ENCODE measurements at places on chromosomes 16 and 17.

DNA sequence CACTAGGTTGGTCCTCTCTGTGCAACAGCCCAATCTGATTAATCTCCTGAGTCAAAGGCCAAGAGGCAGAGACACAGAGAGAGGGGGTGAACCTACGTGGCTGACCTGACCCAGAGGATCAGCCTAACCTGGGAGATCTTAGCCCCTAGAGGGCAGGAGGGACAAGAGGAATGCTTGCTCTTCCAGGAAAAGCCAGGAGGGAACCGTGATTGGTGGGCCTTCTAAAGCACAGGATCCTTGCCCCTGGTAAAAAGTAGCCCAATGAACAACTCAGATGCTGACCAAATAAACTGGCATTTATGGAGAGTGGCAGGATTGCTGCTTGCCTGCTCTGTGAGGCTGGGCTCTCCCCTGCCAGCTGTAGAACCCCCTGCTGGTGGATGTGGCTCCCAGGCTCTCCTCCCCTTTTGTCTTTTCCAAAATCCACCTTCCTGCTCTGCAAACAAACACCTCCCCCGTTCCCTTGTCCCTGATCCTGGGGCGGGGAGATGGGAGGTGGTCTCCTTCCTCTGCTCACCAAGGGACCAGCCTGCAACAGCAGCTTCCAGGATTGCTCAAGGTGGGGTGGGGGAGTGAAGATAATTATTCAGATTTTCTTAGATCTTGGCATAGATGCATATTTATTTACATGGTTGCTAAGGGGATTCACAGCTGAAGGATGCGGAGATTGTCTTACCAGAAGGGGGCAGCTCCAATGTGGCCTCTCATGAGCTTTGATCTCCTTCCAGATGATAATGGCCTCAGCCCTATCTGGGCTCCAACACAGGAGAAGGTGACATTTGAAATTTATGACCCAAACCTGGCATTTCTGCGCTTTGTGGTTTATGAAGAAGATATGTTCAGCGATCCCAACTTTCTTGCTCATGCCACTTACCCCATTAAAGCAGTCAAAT, 71.9 kb downstream of the SDR42E1 start:
- DNase-seq = no peak

DNA sequence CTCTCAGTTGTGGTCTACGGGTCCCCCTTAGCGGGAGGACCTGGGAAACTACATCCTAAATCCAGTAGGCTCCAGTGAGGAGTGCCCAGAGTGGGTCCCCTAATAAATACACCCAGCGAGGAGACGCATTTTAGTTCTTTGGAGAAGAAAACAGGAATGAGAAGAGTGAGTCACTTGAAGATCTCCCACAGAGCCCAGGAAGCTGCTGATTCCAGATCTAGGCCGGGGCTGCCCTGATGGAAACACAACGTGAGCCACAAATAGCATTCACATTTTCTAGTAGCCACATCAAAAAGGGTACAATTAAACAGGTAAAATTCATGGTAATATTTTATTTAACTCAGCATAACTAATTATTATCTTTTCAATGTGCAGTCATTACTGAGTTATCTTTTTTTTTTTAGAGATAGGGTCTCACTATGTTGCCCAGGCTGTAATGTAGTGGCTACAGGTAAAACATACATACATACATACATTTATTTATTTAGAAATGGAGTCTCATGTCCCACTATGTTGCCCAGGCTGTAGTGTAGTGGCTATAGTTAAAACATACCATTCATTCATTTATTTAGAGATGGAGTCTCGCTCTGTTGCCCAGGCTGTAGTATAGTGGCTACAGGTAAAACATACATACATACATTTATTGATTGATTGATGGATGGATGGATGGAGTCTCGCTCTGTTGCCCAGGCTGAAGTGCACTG, 21.5 kb downstream of the FBXO31 start:
- DNase-seq = no peak

GRCh38 chr17:73719588-73720071, 75.4 kb upstream of the SDK2 start:
- DNase-seq = no peak

DNA sequence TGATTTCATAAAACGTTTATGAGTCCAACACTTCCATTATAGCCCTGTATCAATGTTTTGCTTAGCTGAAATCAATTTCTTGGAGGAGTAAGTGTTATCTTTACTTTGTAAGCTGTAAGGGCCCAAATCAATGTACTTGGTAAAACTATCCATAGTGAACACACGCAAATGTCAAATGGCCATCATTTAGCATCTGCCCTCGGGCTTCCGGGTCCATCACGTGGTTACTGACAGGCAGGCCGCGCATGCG, 687 bp upstream of the NARF start:
- DNase-seq = peak; percentile 18

- no peak for DNase-seq
These were observed 14.2 kb downstream of the USP10 start for GRCh38 chr16:84714028-84714427.

DNA sequence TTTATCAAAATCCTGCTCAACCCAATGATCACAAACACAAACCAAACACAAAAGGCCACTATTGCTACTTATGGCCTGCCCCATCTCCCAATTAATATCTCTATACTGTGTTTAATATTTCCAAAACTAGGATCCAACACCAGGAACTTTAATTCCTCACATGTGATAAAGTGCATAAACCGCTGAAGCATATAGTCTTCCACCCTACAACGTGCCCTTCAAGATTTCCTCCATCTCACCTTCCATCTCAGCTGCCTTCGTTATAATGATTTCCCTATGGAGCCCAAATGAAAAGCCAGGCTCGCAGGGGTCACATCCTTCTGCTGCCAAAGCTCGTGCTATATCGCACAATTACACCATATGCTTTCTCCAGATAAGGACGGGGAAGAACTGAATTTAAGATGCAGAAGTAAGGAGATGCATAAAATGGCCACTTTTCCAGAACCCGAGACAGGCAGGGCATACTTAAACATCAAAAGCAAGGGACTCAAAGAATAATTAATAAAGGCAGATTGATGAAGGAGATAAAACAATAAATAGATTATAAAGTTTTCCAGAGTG, 1.8 kb downstream of the MYH10 start:
- no peak for DNase-seq

DNA sequence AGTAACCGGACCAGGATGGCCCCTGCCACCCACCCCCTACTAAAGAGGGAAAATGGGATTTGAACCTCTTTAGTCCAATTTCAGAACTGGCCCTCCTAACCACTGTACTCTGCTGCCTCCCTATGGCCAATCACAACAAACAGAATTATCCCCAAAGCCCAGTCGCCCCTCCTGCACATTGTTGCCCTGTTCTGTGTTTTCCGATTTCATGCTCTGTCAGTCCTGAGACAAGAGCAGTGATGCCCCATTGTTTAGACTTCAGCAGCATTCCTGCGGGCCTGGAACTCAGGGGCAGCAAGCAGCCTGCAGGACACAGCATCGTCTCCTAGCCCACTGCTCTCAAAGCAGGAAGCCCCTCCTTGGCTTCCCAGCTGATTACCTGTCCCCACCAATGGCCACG, 20.5 kb upstream of the KLHL11 start:
- DNase-seq = no peak

- DNase-seq = no peak
These were observed 35.9 kb downstream of the TMEM132E start for GRCh38 chr17:34615326-34615725.

DNA sequence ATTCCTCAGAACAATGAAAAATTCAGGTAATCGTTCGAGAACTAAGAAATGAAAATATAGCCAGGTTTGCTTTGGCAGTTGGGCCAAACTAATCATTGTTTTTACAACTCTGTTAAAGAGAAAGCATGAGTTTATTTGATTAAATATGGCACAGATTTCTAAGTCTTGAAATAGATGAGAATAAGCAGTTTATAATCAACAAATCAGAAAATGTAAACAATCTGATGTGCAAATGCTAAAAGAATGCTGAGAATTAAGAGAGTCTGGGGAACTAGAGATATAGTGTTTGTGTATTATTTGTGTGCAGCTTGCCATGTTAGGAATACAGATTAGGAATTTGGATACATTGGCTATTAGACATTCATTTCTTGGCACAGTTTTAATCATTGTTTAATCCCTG, 212.5 kb downstream of the TANC2 start:
- no peak for DNase-seq

- DNase-seq = no peak
These were observed 171.0 kb downstream of the IRX3 start for GRCh38 chr16:54115558-54115957.

DNA sequence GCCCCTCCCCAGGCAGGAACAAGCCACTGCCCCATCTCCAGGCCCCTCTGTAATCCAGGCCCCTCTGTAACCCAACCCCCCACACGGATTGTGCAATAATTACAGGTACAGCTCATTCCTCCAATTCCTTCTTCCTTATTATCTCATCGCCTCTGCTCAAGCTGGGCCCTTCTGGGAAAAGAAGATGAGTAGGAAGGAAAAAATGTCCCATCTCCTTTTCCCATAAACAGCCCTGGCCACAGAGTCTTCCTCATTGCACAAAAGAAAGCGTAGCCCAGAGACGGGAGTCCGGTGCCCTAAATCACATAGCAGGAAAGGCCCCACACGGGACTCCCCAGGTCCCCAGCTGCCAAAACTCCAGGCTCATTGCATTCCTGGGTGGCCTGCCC, 3.6 kb upstream of the LITAFD start:
- no peak for DNase-seq

DNA sequence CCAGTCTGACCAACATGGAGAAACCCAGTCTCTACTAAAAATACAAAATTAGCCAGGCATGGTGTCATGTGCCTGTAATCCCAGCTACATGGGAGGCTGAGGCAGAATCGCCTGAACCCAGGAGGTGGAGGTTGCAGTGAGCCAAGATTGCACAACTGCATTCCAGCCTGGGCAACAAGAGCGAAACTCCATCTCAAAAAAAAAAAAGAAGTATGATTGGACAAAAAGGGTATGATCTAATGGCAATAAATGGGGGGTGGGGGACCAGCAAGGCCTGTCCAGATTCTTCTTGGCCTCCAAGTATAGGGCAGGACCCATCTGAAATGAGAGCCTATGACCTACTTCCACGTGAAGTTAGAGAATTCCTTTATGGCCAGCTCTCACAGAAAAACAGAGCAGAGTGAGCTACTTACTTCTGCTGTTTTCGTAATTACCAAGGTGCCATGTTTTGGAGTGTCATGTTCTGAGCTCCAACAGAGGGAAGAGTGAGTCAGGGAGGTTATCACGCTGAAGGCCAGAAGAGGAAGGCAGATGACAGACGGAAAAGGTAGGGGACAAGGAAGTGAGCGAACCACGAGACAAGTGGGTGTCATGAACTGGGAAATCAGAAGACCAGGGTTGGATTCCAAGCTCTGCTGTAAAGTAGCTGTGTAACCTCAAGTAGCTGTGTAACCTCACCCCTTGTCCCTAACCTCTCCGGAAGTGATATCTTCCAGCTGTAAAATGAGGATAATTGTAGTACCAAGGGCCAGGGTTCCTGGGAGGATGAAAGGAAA, 3.6 kb upstream of the ZMYND15 start:
- DNase-seq = no peak

- DNase-seq = no peak
These were observed 1.5 kb upstream of the NPTX1 start for GRCh38 chr17:80477647-80478478.

DNA sequence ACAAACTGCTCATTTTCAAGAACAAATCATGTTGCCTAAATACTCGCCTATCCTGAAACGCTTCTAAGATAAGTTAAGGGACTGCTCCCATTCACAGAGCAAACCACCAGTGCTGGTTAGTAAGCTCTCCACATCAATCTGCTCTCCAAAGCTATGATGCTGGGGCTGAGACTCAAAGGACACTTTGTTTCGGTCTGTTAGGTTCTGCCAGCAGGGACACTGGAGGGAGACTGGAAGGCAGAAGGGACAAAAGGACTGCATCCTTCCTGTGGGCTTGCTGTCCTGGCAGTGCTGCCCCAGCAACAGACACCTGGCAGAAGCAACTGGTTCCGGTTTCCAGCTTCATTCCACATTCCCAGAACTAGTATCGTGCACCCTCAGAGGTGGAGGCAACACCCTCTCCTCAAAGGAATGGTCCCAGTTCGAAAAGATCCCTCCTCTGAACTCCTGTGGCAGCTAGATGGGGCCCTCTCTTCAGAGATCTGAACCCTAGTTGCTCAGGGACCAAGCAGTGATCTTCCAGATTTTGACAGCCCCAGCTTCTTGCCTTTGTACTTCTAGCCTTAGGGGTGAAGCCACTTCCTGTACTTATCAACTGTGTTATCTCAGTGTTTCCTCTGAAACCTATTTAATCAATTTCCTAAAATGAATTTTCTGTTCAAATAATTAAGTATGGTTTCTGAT, 73.4 kb upstream of the GSG1L start:
- no peak for DNase-seq

GRCh38 chr17:77516902-77517301, 376.1 kb downstream of the SEC14L1 start:
- no peak for DNase-seq

GRCh38 chr17:59798111-59798510, 90.7 kb downstream of the VMP1 start:
- DNase-seq = no peak

GRCh38 chr17:57456622-57457021, 200.3 kb downstream of the MSI2 start:
- DNase-seq = no peak

DNA sequence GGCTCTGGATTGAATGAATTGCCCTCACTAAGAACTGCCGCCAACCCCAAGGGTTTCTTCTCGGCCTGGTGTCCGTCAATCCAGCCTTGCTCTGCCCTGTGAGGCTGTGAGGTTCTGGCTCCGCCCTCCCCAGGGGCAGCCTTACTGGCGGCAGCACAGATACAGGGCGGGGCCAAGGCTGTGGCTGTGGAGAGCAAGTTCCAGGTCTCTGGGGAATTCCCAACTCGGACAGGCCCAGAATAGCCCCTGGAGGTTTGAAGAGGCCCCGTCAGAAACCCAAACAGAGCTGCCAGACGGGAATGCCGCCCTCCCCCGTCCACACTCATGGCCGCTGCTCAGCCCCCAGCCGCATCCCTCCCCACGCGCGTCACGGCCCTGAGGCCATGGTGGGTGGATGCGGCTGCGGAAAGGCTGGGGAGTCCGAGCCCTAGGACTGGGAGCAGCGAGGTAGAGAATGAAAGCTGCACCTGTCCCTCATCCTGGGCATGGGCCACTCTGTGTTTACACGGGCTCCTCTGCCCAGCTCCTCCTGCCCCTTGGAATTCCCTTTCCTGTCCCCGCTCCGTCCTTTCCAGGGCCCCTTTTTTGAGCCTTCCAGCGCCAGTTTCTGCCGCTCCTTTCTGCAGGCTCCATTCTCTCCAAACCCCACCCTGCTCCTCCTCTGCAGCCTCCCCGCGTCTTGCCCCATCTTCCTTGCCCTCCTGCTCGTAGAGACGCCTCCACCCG, 660 bp upstream of the PRRT2 start:
- peak; percentile 82 for DNase-seq

- DNase-seq = no peak
These were observed 81.7 kb upstream of the GAS7 start for GRCh38 chr17:10280068-10280467.

DNA sequence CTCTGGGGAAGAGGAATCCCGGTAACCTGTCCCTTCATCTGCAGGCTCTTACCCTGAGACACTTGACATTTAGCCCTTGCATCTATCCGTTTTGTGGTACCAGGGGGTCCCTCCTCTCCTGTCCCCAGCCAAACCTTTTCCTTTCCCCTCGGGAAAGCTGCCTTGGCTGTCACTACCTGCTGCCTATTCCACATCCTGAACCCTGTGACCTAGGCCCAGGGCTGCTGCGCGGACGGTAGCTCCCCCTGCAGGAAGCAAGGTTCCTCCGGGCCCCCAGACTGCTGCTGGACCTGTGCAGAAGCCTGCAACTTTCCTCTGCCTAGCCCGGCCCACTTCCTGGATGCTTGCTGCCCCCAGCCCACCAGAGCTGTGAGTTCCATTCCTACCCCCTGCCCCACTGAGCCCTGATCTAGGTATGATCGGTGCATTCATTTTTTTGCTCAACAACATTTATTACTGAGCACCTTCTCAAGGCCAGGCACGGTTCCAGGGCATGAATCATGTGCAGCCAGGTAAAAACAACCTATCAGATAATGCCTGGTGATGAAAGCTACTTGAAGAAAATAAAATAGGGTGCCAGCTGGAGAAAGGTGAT, 10.5 kb upstream of the ALDOA start:
- no peak for DNase-seq

All from Panc1 (cell line).